SK-N-SH treated with all-trans-retinoic acid at 6 μM for 48 hours (cell line): ENCODE measurements at places on chromosomes 12 and 14.

- ATAC-seq = no peak
Observed at GRCh38 chr12:51855586-51856428, 7.3 kb upstream of the FIGNL2 start.

GRCh38 chr14:82251494-82251893 lies 717.8 kb upstream of the SEL1L start:
- ATAC-seq = no peak

GRCh38 chr12:76340680-76341435 lies 7.4 kb downstream of the BBS10 start:
- no peak; the same call in 2 of the 3 replicates for ATAC-seq

DNA sequence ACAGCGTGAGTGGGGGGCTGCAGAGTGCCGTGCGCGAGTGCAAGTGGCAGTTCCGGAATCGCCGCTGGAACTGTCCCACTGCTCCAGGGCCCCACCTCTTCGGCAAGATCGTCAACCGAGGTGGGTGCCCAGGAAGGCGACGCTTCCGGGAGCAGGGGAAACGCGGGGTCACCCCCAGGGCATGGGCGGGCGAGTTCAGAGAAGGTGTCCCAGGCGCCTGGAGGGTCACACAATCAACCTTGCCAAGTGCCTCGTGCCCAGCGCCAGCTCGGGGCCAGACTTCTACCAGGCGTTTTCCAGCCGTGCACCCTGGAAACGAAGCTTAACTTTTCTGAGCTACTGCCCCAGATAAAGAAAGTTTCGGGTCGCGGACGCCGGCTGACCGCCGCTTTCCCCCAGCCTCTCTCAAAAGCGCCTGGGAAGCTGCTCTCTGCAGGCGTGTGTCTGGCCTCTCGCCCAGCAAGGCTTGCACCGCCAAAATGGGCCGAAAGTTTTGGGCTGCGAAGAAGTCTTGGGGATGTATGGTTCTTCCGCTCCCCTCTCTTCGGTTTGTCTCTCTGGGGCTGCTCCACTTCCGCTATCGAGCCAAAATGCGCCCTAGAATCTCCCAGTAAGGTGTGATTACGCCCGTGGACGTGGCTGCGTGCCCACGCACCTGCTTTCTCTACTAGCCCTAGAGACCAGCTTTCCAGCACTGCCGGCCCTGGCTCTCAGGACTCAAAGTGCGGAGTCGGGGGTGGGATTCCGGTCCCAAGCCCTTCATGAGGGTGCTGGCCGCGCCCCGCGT lies 1.7 kb downstream of the WNT1 start:
- ATAC-seq = peak; percentile 6; the same call in 2 of the 3 replicates

GRCh38 chr14:92280554-92281262 lies 42.3 kb upstream of the SLC24A4 start:
- no peak for ATAC-seq

- ATAC-seq = peak; percentile 93
Observed at GRCh38 chr12:19273482-19274330, 144.2 kb downstream of the PLEKHA5 start.

- ATAC-seq = peak; percentile 77
Observed at GRCh38 chr14:33404054-33404453, 465.4 kb downstream of the NPAS3 start.

GRCh38 chr12:25458047-25458552 lies 95.0 kb downstream of the LMNTD1 start:
- peak; percentile 95 for ATAC-seq
